IPS-NIHi11 (cell line): ENCODE measurements at places on chromosomes 5 and 9.
A peak's percentile ranks its signal among the peaks of the same experiment; 100 is the strongest.

GRCh38 chr9:129334105-129334935 lies 156.3 kb upstream of the IER5L start:
- peak; percentile 90 for DNase-seq

- DNase-seq, result no peak
Measured at GRCh38 chr5:36397901-36398536, 96.3 kb upstream of the RANBP3L start.

- DNase-seq, result no peak
Measured at GRCh38 chr5:158755986-158756385, 343.7 kb downstream of the EBF1 start.

DNA sequence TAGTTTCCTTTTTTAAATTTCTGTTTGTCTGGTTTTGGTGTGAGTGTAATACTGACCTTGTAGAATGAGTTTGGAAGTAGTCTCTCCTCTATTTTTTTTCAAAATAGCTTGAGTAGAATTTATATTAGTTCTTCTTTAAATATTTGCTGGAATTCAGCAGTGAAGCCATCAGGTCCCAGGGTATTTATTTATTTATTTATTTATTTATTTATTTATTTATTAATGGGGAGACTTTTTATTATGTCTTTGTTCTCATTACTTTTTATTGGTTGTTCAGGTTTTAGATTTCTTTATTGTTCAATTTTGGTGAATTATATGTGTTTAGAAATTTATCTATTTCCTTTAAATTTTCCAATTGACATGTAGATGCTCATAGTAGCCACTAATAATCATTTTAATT lies 875.8 kb upstream of the COX7C start:
- no peak for DNase-seq

DNA sequence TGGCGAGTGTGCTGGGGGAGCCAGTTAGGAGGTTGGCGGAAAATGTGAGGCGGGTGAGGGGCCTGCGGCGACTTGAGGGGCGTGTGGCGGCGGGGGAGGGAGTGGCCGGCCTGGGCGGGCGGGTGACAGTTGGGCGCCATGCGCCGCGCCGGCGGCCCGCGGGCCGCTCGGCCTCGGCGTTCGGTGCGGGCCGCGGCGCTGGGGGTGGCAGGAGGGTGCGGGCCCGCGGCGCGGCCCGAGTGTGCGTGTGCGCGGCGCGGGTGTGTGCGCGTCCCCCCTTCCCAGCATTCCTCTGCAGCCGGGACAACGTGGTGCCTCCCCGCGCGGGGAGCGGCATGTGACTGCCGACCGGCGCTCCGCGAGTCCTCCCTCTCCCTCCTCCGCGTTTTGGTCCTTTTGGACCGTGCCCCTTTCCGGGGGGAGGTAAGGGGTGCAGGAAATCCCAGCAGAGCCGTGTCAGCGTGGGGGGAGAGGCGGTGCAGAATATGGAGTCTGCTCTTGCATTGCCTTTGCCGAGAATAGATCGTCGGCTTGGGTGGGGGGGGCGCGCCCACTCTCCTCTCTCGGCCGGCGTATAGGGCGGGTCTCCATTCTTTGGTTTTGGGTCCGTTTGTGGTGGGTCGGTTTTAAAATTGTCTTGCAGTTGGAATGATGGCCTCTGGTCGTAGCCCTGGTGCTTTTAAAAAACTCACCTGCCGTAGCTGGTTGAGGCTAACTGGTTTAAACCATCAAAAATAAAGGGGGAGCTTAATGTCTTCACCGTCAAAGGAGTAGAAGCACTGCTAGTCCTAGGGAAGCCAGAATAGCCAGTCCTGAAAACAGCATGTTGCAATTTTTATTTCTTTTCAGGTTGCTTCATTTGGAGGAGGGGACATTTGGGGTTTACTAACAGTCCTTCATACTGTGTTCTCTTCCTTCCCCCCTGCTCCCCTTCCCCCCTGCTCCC lies 2.0 kb downstream of the LARP1 start:
- DNase-seq, result peak; percentile 60

DNA sequence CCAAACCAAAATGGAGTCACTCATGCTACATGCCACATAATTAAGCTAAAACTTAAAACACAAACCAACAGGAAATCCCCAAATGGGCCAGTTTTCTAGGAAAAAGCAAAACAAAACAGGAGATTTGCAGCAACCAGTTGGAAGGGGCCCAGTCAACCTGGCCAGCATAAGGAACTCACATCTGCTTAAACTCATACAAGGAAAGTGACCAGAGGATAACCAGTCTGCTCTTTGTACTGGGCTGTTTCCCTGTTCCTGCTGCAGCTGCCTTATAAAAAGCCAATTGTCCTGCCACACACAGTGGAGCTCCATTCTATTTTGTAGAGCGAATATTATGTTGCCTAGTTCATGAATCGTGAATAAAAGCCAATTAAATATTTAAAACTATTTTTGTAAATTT lies 29.5 kb upstream of the PTPDC1 start:
- DNase-seq, result no peak

DNA sequence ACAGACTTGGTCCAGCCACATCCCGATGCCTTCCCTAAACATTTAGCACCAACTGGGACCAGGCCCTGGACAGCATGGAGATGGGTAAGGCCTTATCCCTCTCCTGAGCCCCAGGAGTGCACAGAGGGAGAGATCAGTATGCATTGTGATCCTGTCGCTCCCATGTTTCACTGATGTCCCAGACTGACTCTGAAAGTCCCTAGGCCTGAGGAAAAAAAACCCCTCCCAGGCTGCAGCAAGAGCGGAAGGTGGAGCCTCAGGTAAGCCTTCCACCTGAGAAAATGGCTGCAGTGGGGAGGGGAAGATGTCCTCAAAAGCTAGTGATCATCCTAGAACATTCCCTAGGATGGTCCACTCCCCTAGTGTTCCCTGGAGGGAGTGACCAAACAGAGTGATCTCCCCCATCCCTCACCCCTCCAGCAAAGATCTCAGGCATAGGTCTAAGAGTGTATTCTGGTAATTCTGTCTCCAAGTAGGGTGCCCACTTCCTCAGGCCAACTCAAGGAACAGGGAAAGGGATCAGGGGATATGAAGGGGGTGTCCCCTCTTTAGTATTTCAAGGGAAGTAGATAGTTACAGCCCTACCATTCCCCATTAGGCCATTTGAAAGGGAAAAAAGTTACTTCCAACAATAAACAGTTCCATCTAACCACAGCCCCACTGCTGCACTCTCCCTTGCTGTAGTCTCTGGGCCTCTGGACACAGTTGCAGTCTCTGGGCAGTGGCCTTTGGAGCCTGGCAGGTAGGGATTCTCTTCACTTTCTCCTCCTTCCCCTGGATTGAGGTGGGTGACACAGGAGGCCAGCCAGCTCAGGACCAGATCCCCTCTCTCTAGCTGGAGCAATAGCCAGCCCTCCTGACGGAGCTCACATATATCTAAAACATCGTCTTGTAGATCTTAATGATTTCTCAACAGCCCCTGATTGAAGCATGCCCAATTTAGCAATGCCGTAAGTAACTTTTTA lies 6.8 kb upstream of the CXXC5 start:
- DNase-seq, result no peak

DNA sequence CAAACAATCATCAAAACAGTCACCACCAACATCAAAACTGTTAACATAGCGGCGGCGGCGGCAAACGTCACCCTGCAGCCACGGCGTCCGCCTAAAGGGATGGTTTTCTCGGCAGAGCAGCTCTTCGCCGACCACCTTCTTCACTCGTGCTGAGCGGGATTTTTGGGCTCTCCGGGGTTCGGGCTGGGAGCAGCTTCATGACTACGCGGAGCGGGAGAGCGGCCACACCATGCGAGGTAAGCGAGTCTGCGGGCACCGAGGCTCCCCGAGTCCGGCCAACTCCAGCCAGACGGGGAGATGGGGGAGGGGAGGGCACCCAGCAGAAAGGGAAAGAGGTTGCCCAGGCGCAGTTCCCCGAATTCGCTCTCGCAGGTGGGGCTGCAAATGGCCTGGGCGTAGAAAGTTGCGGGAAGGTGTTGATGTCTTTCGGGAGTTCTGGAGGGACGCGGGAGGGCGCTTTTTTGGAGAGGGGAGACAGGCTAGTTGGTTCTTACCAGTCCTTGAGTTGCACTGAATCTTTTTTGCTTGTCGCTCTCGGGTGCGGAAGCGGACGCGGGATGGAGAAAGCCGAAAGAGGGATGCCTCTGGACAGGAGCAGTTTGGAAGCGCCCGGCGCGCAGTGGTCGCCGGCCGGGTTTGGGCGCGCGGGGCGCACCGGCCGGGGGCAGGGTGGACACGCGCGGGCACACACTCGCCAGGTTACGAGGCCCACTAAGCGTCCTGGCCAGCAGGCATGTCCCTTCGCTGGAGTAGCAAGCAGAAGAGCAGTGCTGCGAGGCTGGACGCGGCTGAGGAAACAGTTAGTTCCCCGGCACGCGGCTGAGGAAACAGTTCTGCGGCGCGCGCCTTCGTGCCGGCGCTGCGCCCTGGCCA lies 849 bp downstream of the RORB start:
- peak; percentile 27 for DNase-seq

GRCh38 chr9:87109851-87110250 lies 162.5 kb upstream of the GAS1 start:
- no peak for DNase-seq

GRCh38 chr9:70490478-70490877 lies 76.0 kb upstream of the KLF9 start:
- DNase-seq, result no peak

DNA sequence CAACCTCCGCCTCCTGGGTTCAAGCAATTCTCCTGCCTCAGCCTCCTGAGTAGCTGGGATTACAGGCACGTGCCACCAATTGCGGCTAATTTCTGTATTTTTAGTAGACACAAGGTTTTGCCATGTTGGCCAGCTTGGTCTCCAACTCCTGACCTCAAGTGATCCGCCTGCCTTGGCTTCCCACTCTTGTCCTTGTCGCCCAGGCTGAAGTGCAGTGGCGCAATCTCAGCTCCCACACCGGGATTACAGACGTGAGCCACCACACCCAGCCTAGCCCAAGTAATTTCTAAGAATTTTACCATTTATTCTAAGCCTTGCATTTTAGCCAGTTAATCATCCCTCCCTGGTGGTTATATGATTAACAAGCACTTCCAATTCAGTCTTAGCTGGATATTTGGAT lies 11.0 kb downstream of the NAIP start:
- no peak for DNase-seq

- no peak for DNase-seq
Measured at GRCh38 chr5:156006026-156006647, 320.8 kb upstream of the SGCD start.

GRCh38 chr9:21616082-21616778 lies 134.1 kb upstream of the IFNE start:
- no peak for DNase-seq

- DNase-seq, result no peak
Measured at GRCh38 chr9:6538666-6539071, 106.9 kb downstream of the GLDC start.

DNA sequence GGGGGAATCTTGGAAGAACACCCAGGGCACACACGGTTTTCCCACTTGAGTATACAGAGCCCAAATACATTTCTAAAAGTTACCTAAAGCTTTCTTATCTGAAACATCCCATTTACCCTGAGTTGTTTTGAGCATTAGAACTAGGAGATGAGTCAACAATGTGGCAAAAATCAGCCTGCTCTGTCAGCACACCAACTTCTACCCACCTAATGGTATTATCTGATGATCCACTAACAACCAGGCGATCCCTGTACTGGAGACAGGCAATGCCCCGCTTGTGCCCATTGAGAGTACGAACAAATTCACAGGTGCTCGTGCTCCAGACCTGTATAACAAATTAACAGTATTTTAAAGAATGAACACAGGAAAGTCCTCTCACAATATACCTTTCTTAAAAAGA lies 87.0 kb downstream of the SMIM23 start:
- no peak for DNase-seq

DNA sequence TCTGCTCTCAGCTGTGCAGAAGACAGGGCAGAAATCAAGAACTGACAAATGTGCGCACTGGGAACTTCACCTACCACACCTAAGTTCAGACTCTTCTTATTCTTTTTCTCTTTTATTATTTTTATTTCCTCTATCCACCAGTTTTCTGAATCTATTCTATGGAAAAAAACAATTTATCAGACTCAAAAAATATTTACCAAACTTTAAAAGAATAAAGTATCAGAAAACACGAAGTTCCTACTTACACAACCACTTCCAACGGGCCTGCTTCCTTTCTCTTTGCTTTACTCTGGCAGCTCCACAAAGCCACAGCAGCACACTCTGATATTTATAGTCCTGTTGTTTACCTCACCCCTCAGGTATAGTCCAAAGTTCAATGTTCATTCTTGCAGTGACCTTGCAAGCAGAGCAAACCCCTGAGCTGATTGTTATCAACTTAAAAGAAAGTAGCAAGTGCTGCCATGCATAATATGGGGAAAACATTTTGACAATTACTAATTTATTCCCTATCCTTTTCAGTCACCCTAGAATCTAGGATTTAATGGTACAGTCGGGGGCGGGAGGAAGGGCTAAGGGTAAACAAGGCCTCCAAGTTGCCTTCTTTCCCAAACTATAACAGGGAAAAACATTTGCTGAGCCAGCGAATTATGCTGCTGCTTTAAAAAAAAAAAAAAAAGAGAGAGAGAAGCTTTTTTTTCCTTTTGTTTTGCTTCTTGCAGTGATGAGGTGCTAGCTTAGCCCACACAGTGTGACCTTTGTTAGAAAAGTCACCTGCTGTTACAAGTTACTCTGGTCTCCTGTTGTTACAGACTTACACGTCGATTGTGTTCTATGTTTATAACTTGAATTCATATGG lies at the start of gene SELENOP:
Gene SELENOP, minus strand, starts transcription at position 302 of the 856 bp plus-strand sequence. CDS start 3,539 bp downstream, outside the sequence.
- peak; percentile 50 for DNase-seq

DNA sequence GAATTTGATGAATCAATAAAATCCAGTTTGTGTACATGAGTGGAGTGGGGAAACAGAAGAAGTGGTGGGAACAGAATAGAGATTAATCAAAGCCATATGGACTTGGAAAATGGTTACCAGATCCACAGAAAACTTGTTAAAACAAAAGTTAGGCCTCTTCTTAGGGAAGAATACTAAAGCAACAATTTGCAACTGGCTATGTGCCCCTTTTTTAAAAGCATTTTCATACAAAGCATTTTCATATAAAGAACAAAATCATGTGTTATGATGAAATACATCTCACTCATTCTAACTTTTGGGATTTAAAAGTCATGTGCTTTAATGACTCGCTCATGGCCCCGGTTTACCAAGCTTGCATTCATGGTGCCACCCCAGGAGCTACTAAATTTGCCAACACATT lies 276.9 kb downstream of the EFNA5 start:
- DNase-seq, result no peak

DNA sequence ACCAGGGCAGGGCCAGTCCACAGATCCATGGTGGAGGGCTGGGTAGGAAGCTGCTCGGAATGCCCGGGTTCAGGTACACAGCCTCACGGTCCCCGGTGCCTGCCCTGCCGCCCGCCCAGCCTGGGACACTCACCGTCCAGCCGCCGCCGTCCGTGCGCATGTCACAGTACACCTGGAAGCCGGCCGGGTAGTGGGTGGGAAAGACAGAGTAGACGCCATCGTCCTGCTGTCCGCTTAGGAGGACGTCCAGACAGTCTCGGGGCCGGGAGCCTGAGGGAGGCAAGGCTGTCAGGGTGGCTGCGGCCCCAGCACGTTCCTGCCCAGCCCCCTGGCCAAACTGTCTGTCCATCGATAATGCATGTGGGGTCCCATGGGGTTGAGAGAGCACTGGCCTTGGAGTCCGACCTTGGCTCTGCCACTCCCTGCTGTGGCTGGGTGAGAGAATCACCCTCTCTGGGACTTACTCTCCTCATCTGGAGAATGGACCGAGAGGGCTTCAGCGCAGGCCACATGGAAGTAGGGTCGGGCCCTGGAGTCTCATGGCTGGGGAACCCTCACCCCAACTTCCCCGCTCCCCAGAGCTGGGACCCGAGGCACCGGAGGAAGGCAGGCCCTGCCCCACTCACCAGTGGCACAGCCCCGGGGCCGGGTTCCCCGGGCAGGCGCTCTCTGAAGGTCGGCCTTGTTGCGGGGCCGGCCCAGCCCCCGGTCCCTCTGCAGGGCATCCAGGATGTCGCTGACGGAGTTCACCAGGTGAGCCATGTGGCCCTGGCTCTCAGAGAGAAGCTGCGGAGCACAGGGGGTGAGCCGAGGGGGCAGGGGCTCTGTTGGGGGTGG lies 15.2 kb downstream of the FIBCD1 start:
- DNase-seq, result no peak
